HepG2 (cell line): ENCODE measurements at places on chromosomes 1 and 21. TPM values are rescaled to one million over a fixed set of nuclear protein-coding genes. Genes with fewer than 3 reads are reported as not detected.

The LCA5L gene
- polyA plus RNA-seq: 0.13 and 0.21 TPM in 2 replicates

The HSD3B2 gene
- polyA plus RNA-seq: 0.04 and 0.20 TPM in 2 replicates

The ADAMTS4 gene
- 0.51 and 0.56 TPM in 2 replicates for polyA plus RNA-seq

The SPOCD1 gene
- polyA plus RNA-seq: 0.26 and 0.29 TPM in 2 replicates

The TSPAN2 gene
- polyA plus RNA-seq: not detected in 2 replicates

The NUAK2 gene
- polyA plus RNA-seq: 0.68 and 0.75 TPM in 2 replicates

The HTR6 gene
- 0.05 TPM in 1 of 2 replicates, not detected in the other for polyA plus RNA-seq

The TP53BP2 gene
- polyA plus RNA-seq: 8.3 and 10.0 TPM in 2 replicates

The C1QB gene
- polyA plus RNA-seq: not detected in 2 replicates

The CFAP141 gene
- polyA plus RNA-seq: not detected in 2 replicates
